Fibroblast of skin of scalp (primary cell): ENCODE measurements at places on chromosomes 16 and 17.

DNA sequence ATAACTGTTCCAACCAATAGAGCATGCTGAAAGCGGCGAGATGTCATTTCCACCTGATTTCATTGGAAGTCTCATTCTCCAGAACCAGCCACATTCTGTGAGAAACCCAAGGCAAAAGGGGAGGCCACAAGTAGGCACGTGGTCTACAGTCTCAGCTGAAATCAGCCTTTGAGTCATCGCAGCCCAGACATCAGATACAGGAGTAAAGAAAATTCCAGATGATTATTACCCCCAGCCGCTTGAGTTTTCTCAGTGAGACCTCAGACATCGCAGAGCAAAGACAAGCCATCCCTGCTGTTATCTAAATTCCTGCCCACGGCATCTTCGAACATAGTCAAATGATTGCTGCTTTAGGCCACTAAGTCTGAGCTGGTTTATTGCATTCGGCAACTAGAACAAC lies 23.1 kb downstream of the STAT3 start:
- peak; percentile 85 for DNase-seq

GRCh38 chr16:53576210-53576609 lies 73.2 kb upstream of the AKTIP start:
- DNase-seq: no peak

DNA sequence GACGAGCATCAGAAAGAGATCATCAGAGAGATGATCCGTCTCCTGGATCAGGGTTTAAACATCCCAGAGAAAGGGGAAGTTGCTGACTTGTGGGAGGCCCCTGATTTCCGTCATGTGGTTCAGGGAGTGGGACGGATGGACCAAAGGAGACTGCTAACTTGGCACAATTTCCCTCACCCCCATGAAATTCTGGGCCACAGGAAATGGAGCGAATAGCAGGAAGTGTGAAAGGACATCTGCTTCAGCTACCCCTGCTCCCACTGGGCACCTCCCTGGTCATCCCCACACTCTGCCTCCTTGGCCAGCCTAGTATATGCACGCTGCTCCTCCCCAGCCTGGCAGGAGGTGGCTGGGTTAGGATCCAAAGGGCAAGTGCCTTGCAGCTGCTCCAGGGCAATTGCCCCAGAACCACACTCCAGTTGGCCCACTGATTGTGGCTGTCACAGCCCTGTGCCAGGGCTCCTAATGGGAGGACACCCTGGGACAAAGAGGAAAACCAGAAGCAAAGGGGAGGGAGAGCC lies 1.3 kb downstream of the ARRB2 start:
- no peak for DNase-seq

DNA sequence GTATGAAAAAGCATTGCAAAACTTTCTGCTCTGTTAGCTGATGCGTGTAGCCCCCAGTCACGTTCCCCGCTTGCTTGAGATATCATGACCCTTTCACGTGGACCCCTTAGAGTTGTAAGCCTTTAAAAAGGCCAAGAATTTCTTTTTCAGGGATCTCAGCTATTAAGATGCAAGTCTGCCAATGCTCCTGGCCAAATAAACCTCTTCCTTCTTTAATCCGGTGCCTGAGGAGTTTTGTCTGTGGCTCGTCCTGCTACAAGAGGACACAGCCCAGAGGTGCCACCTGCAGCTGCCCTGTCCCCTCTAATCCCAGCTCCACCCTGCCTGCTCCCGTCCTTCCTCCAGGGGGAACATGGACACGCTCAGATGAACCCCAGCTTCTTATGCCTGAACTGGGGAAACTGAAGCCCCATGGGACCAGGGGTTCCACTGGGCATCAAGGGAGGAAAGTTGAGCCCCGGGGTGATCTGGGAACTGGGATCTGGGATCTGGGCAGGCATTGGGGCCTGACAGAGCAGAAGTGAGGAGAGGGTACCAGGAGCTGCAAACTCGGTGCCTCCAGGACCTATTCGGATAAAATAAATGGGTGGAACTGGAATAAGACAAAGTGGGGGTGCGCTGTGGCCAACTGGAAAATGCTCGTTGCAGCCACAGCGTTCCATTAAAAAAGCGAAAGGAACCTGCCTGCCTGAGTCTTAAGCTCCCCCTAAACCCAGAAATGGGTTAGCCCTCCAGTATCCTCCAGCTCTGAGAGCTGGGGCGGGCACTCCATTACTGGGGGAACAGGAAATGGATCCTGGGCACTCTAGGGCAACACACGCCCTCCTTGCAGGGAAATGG lies 19.7 kb downstream of the QPRT start:
- no peak for DNase-seq

- peak; percentile 51 for DNase-seq
Observed at GRCh38 chr17:60392845-60393702, 1.1 kb upstream of the USP32 start.

- DNase-seq: no peak
Observed at GRCh38 chr16:84911486-84912216, 91.9 kb downstream of the CRISPLD2 start.

DNA sequence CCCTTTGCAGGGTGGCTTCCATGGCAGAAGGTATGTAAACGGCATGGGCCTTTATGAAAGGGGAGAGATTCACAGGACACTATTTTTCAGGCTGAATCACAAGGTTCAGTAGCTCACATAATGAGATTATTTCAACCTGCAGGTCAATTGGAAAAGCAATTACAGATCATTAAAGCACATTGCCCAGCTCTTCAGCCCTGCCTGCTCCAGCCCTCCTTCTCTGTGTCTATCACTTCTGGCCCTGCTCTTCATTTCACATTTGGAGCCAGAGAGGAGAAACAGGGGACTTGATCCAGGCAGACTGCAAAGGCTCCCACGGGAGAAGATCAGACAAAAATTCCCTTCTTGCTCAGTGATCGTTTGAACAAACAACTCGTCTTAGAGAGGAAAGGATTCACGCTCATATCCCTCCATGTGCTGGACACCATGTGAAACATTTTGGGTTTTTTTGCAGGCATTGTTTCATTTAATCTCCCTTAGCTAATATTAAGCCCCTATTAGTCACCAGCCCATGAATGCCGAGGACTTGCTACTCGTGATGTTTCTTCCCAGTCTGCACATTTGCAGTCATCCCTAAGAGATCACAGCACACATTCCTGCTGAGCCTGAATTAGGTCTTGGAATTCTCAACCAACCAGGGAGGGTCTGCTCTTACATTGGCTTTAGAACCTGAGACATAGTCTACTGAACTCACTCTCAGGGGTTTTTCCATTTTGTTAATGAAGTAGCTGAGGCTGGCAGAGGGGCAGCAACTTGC lies 443.9 kb upstream of the CCL2 start:
- no peak for DNase-seq

- DNase-seq: no peak
Observed at GRCh38 chr16:3215601-3216262, 19.2 kb downstream of the ZNF200 start.

DNA sequence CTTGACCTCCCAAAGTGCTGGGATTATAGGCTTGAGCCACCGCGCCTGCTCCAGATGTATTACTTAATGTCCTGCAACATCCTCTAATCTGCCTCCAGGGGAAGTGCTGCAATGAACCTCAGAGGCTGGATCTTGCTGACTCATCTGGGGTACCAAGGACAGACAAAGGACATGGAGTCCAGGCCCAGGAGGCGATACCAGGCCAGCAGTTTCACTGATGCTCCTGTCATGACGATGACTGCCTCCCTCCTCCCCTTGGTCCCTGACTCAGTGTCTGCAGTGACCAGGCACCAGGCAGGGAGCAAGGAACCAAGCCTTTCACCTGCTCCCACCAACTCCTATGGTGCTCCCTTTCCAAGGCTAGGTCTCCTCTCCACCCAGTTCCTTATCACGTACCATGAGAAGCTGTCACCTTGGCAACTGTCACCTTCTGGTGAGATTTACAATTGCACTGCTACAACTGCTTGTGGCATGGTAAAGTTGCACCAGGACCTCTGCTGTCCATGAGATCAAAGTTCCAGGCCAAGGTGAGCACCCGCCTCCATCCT lies 21.6 kb upstream of the PHOSPHO1 start:
- DNase-seq: no peak

GRCh38 chr17:29597361-29598172 lies 4.6 kb downstream of the ANKRD13B start:
- no peak for DNase-seq

DNA sequence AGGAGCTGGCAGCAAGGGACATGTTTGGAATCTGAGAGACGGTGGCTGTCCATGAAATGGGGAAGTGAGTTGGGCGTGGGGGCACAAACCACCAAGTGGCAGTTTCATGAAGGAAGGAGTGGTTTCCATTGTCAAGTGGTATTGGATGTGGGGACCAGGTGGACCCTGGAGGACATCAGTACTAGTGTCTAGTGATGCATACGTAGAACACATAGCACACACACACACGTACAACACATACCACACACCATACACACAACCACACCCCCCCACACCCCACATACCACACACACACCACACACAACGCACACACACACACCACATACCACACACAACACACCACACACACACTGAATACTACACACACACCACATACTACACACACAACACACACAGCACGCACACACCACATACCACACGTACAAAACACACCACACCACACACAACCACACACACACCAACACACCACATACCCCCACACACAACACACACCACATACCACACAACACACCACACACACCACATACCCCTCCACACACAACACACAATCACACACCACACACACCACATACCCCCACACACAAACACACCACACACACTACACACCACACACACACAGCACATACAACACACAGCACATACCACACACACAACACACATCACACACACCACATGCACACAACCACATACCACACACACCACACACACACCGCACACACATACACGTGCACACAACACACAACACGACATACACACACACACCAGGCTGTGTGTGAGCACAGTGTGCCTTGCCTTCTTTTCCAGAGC lies 41.1 kb upstream of the GSE1 start:
- DNase-seq: no peak

DNA sequence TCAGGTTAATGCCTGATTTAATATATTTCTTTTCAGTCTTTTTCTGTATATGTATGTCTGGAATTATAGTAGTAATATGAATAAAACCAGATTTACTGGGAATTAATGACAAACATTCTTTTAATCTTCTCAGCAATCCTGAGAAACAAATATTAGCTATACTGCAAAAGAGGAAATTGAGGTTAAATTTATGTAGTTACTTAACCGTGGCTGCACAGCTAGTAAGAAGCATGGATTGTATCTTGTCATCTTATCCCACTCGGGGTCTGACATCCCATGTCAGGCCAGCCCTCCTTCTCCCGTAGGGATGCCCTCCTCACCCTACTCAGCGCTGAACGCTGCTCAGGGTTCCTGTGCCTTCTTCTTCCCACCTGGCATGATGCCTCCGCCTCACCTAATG lies 143.0 kb downstream of the FTO start:
- no peak for DNase-seq

DNA sequence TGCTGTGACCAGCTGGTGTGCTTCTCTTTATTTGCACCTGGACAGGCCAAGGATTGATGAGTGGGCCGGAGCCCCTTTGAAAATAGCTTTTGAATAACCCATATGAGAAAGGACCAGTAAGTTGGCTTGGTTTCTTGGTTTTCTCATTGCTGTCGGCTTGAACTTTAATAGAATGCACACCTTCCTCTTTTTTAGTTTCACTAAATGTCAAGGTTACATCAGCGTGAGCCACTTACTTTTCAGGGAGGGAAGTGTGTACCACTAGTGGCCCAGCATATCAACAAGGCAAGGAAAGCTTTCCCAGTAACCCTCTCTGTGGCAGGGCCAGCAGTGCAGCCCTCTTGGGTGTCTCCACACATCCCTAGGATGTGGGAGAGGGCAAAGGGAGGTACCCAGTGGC lies 433.3 kb downstream of the CA10 start:
- DNase-seq: no peak

GRCh38 chr16:68361485-68361884 lies 50.7 kb downstream of the PRMT7 start:
- no peak for DNase-seq

DNA sequence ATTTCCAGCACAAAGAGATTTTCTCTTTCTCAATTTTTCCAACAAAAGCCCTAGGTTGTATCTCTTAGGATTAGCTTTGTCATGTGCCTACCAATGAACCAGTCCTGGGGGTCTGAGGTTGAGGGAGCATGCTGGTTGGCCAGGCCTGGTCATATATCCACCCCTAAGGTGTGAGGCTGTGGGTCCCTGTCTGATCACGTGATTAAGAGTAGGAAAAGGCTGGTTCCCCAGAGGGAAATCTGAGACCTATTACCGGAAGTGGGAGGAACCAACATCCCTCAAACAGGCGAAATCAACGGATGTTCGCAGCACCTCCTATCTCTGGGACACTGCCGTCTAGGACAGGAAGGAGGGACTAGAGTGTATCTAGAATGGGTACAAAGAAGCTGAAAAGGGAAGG lies 185.7 kb upstream of the IRX5 start:
- no peak for DNase-seq

- DNase-seq: no peak
Observed at GRCh38 chr16:9670033-9670432, 512.2 kb downstream of the GRIN2A start.

- no peak for DNase-seq
Observed at GRCh38 chr16:85897382-85897781, 1.6 kb upstream of the IRF8 start.

DNA sequence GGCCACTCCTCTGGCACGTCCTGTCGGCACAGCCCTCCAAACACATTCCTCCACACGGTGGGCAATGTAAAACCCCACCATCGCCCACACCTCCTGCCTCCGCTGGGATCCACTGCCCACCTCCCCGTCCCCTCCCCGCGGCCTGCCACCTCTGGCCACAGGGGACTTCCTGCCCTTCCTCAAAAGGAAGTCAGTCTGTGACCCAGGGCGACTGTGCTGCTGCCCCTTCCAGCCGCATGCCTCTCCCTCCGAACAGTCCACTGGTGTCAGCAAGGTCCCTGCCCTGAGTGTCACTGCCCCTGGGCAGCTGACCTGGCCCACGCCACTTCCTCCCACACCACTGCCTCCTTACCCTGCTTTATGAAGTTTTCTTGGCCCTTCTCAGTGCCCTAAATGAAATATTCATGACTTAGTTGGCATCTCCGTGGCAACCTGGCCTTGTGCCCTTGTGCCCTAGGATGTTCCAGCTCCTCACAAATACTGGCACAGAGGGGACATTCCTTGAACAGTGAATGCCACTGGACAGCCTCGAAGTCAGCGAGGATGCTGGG lies 2.0 kb downstream of the PLD6 start:
- DNase-seq: no peak

GRCh38 chr17:17028059-17028877 lies 14.0 kb upstream of the MPRIP start:
- DNase-seq: peak; percentile 82
